ENCODE measurements at places on chromosomes 1 and 21. TPM values are rescaled to one million over a fixed set of nuclear protein-coding genes. Genes with fewer than 3 reads are reported as not detected.

DNA sequence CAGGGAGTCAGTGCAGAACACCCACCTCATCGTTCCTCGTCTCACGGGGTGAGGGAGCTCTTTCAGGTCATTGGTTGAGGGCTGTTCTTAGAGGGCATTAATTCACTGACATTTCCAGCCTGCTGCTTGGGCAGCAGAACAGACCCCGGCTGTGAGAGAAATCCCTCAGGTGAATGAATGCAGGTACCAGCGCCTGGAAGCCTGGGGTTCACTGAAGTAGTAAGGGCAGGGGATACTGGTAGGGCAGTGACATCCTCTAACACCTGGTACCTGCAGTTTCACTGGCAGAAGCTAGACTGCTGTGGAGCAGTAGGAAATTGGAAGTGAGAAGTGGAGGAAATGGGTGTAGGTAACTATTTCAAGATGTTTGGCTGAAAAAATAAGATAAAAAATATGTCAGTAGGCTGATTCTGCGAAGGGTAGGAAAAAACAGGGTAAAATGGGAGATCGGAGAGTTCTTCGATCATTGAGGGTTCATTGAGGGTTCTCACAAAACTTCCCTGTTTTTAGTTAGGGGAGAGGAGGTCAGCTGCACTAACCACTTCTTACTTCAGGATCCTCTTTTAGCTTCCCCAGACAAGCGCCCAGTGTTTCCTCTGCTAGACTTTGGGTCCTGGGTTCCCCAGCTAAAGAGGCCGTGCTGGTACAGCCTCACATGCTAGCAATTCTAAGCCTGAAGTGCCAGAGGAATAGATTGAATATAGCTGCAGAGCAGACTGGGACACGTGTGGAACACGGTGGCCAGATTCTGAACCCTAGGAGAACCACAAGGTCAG, 55.2 kb downstream of the RNF220 start:
- no peaks in the 10 kb centered on the region for H3K4me1 ChIP-seq
- H3K4me3 ChIP-seq, result no peak overlapping the region
- peaks cover 11% of the 10 kb centered on the region for H3K27me3 ChIP-seq
- H3K36me3 ChIP-seq, result no peaks in the 10 kb centered on the region

DNA sequence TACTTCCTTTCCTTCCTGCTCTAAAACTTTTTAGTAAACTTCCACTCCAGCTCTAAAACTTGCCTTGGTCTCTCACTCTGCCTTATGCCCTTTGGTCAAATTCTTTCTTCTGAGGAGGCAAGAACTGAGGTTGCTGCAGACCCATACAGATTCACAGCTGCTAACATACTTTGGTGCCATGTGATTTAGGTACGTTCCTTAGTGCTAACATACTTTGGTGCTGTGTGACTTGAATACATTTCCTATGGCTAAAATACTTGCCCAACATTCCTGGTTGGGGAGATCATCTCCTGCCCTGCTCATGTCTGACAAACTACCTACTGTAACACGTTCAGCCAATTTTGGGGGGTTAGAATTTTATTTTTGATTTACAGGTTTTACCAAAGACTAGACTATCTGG, 6.8 kb upstream of the ZBTB40 start:
- H3K4me3 ChIP-seq, result no peak overlapping the region
- no peaks in the 10 kb centered on the region for H3K27me3 ChIP-seq
- no peak overlapping the region for H3K27ac ChIP-seq
- no peak for DNase-seq

DNA sequence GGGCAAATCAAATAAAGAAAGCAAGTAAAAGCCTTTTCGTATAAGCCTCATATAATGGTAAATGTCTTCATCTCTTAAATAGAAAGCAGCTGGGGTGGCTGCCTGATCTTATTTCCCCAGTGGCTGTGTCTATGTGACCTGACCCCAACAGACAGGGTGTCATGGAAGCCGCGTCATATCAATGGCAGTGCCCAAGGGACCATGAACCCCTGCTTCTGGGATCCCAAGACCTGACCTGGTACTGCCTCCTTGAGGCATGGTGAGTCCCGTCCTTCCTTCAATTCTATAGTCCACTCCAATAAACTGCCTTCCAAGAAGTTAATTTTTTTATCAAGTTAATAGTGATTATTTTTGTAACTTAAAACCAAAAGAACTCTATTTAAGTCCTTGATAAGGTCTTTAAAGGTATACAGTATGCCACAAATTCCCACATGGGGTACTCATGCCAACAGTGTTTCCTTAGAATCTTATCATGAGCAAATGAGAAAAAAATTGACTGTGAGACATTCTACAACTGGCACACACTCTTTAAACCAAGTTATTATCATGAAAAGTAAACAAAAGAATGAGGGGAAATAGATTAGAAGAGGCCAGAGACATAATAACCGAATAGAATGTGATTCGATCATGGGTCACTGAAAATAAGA, 104.6 kb downstream of the ADSS2 start:
- no peak overlapping the region for H3K4me3 ChIP-seq
- no peaks in the 10 kb centered on the region for H3K27me3 ChIP-seq
- H3K4me1 ChIP-seq, result no peaks in the 10 kb centered on the region
- DNase-seq, result no peak
- no peak overlapping the region for H3K27ac ChIP-seq
- H3K36me3 ChIP-seq, result no peaks in the 10 kb centered on the region

GRCh38 chr1:75132242-75132811, 1.9 kb upstream of the LHX8 start:
- DNase-seq, result no peak
- H3K4me1 ChIP-seq, result peaks cover 23% of the 10 kb centered on the region
- peaks cover 100% of the 10 kb centered on the region for H3K27me3 ChIP-seq
- H3K36me3 ChIP-seq, result no peaks in the 10 kb centered on the region

GRCh38 chr1:203289281-203289981, 15.9 kb upstream of the BTG2 start:
- no peaks in the 10 kb centered on the region for H3K36me3 ChIP-seq
- H3K27me3 ChIP-seq, result no peaks in the 10 kb centered on the region
- H3K4me3 ChIP-seq, result no peak overlapping the region
- peak overlapping the region; percentile 97 for H3K27ac ChIP-seq
- H3K4me1 ChIP-seq, result peaks cover 66% of the 10 kb centered on the region

- no peak for DNase-seq
- peaks cover 2% of the 10 kb centered on the region for H3K27me3 ChIP-seq
- H3K4me1 ChIP-seq, result no peaks in the 10 kb centered on the region
- H3K36me3 ChIP-seq, result no peaks in the 10 kb centered on the region
- no peak overlapping the region for H3K27ac ChIP-seq
Measured at GRCh38 chr1:7589080-7589735, 181.9 kb upstream of the VAMP3 start.

GRCh38 chr1:112997781-112998180, 41.8 kb upstream of the SLC16A1 start:
- H3K36me3 ChIP-seq, result peaks cover 2% of the 10 kb centered on the region
- peak; percentile 47 for DNase-seq
- peaks cover 18% of the 10 kb centered on the region for H3K4me1 ChIP-seq
- H3K27me3 ChIP-seq, result no peaks in the 10 kb centered on the region
- peak overlapping the region; percentile 63 for H3K27ac ChIP-seq
- no peak overlapping the region for H3K4me3 ChIP-seq

- no peaks in the 10 kb centered on the region for H3K36me3 ChIP-seq
- H3K4me3 ChIP-seq, result no peak overlapping the region
- peaks cover 24% of the 10 kb centered on the region for H3K27me3 ChIP-seq
- H3K4me1 ChIP-seq, result peaks cover 30% of the 10 kb centered on the region
- no peak overlapping the region for H3K27ac ChIP-seq
- DNase-seq, result no peak
Measured at GRCh38 chr1:3372317-3372716, 82.1 kb upstream of the ARHGEF16 start.

DNA sequence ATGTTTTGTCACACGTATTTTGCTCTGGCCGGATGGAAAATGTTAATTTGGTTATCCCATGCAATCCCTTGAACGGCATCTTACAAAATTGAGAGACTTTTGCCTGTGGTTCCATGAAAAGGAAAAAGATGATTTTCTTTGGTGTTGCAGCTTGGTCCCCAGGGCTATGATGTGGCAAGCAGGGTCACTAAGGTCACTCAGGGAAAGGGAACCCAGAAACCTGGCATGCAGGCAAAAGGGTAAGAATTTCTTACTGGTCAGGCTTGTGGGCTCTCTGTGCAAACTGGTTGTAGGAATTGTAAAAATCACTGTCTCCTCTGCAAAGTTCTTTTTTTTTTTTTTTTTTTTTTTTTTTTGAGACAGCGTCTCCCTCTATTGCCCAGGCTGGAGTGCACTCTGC, 48.4 kb upstream of the NBPF3 start:
- H3K36me3 ChIP-seq, result no peaks in the 10 kb centered on the region
- no peak for DNase-seq
- no peaks in the 10 kb centered on the region for H3K4me1 ChIP-seq
- no peak overlapping the region for H3K27ac ChIP-seq
- peaks cover 2% of the 10 kb centered on the region for H3K27me3 ChIP-seq

- H3K36me3 ChIP-seq, result no peaks in the 10 kb centered on the region
- no peak overlapping the region for H3K27ac ChIP-seq
- no peak for DNase-seq
- peaks cover 17% of the 10 kb centered on the region for H3K27me3 ChIP-seq
- H3K4me3 ChIP-seq, result no peak overlapping the region
- H3K4me1 ChIP-seq, result peaks cover 35% of the 10 kb centered on the region
Measured at GRCh38 chr1:3172431-3173380, 103.7 kb downstream of the PRDM16 start.

- H3K27ac ChIP-seq, result no peak overlapping the region
- no peaks in the 10 kb centered on the region for H3K36me3 ChIP-seq
- H3K27me3 ChIP-seq, result no peaks in the 10 kb centered on the region
- H3K4me3 ChIP-seq, result no peak overlapping the region
- no peaks in the 10 kb centered on the region for H3K4me1 ChIP-seq
Measured at GRCh38 chr1:51488372-51489050, 30.6 kb downstream of the EPS15 start.

DNA sequence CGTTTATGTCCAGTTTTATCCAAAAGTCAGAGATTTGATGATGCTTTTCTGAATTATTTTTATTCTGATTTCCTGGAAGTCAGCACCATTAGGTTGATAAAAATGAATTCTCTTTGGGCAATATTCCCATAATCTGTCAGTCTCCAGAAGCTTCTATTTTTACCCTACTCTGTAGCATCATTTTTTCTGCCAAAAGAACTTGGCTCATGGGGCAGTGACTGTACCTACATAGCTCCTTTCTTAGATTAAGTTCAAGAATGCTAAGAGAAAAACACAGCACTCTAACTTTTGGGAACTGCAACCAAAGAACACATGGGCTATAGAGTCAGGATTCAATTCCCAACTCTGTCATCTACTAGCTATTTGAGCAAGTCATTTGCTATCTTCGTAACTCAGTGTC, 152.9 kb downstream of the BARHL2 start:
- no peak overlapping the region for H3K4me3 ChIP-seq
- no peaks in the 10 kb centered on the region for H3K27me3 ChIP-seq
- H3K27ac ChIP-seq, result no peak overlapping the region
- H3K4me1 ChIP-seq, result no peaks in the 10 kb centered on the region
- H3K36me3 ChIP-seq, result no peaks in the 10 kb centered on the region
- no peak for DNase-seq

DNA sequence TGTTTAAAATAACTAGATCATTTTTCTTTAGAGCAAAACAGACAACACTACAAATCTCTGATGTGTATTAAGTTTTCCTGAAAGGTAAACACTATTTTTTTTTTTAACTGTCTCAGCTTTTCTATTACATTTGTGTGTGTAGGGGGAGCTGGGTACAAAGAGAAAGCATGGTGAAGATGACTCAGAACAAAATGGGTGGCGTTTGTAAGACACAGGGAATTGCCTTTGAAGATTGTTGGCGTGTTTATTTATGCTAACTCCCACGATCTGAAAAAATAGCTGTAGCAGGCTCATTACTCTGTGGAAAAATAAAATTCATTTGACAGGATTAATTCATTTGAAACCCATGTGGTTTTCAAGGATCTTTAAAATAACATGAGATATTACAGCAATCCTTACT, 285.1 kb downstream of the RYR2 start:
- no peak for DNase-seq
- no peaks in the 10 kb centered on the region for H3K36me3 ChIP-seq
- no peaks in the 10 kb centered on the region for H3K4me1 ChIP-seq

GRCh38 chr1:5976231-5976630, 16.0 kb downstream of the NPHP4 start:
- no peak overlapping the region for H3K27ac ChIP-seq
- H3K4me1 ChIP-seq, result peaks cover 7% of the 10 kb centered on the region
- peaks cover 5% of the 10 kb centered on the region for H3K36me3 ChIP-seq
- no peak for DNase-seq

DNA sequence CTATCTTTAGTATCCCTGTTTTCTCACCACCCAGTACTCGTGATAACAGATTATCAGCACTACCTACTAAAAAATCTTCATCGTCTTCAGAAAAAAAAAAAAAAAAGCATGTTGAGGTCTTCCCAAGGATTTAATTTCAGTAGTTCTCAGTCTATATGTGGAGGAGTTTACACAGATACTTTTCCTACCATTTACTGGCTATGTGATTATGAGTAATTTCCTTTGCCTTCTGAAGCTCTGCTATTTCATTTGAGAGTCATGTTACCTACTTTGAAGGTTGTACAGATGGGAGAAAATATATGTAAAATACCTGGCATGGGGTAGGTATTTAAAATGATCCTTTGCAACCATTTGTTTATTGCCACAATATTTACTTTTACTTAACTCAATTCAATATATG, 399.7 kb downstream of the NEGR1 start:
- no peak overlapping the region for H3K4me3 ChIP-seq
- no peak for DNase-seq
- no peak overlapping the region for H3K27ac ChIP-seq
- H3K36me3 ChIP-seq, result no peaks in the 10 kb centered on the region
- H3K4me1 ChIP-seq, result no peaks in the 10 kb centered on the region

DNA sequence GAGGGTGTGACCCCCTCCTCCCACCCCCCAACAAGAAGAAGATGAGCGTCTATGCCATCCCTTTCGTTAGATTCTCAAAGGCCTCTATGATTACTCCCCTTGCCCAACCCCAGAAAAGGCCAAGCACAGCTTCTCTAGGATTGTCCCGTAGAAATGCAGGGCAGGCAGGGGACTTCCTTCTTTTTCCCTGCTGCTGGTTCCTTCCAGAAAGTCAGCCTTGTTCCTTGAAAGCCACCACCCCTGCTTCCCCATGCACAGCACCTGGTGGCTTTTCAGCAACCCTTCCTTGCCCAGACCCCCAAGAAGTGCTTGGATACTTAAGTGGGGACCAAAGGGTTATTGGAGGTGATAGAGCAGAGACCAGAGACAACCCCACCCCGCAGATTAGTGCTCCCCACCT, 75.1 kb downstream of the ARHGEF10L start:
- no peak overlapping the region for H3K4me3 ChIP-seq
- H3K36me3 ChIP-seq, result peaks cover 10% of the 10 kb centered on the region
- DNase-seq, result peak; percentile 28
- no peaks in the 10 kb centered on the region for H3K27me3 ChIP-seq

GRCh38 chr1:41546833-41547135, 62.3 kb upstream of the EDN2 start:
- no peaks in the 10 kb centered on the region for H3K27me3 ChIP-seq
- peaks cover 25% of the 10 kb centered on the region for H3K4me1 ChIP-seq
- H3K4me3 ChIP-seq, result no peak overlapping the region

GRCh38 chr1:33299461-33300155, 21.3 kb downstream of the A3GALT2 start:
- no peak overlapping the region for H3K4me3 ChIP-seq
- peaks cover 15% of the 10 kb centered on the region for H3K4me1 ChIP-seq
- H3K27ac ChIP-seq, result no peak overlapping the region
- peaks cover 57% of the 10 kb centered on the region for H3K36me3 ChIP-seq

GRCh38 chr1:211619033-211619996, 40.4 kb upstream of the SLC30A1 start:
- no peaks in the 10 kb centered on the region for H3K36me3 ChIP-seq
- H3K4me3 ChIP-seq, result no peak overlapping the region
- no peaks in the 10 kb centered on the region for H3K27me3 ChIP-seq
- no peak overlapping the region for H3K27ac ChIP-seq
- H3K4me1 ChIP-seq, result peaks cover 11% of the 10 kb centered on the region

Gene LRRC71
- polyA plus RNA-seq, result 0.84 TPM

Gene DNASE2B
- not detected for polyA plus RNA-seq

Gene PROX1
- polyA plus RNA-seq, result 8.5 TPM

Gene MYOG
- 412 TPM for polyA plus RNA-seq

Gene ITLN2
- polyA plus RNA-seq, result not detected

Gene AIRE
- polyA plus RNA-seq, result 0.04 TPM

Gene MARK1
- 12.6 TPM for polyA plus RNA-seq

Gene BTBD8
- polyA plus RNA-seq, result 2.0 TPM

Gene NBPF19
- polyA plus RNA-seq, result 7.7 TPM

Gene COL8A2
- 4.3 TPM for polyA plus RNA-seq

Measured in muscle of leg (tissue), 16 donors.